Mammary epithelial cell (primary cell): ENCODE measurements at places on chromosomes 7 and 10. TPM values are rescaled to one million over a fixed set of nuclear protein-coding genes. Genes with fewer than 3 reads are reported as not detected.

DNA sequence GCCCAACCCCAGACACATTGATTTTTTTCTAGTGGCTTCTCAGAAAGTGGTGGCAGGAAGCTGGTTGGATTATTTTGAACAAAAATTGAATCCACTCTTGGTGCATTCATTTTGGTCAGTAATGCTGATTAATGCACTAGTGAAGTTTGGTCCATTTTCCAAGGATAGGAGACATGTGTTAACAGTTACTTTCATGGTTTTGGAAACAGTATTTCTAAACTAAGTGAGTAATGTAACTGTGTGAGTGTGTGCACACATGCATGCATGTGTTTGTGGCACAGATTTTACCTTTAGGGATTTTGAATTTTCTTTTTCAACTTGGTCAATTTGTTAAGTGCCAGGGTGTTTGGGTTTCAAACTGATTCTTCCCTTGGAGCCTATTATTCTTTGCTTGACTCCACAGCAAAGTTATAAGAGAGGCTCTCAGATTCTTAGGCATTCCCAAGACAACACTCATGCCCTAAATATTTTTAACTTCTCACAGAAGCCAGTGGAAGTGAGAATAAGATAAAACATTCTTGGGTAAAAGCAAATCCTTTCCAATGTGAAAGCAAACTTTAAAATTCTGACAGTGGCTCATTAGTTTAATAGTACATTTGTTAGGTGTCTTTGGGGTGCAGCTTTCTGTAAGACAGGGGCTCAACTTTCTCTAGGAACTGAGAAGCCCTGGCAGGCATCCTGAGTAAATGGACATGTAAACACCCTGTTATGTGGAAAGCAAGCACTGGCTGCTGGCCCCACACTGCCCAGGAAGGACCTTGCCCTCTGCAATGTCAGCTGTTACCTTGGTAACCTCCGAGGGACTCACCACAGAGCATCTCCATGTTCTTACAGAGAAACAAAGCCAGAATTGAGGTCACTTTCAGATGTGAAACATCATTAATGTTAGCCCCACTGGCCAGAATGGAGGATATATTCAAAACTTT, 68.4 kb downstream of the ASAH2B start:
- no peak for DNase-seq

GRCh38 chr10:112137154-112137987, 46.2 kb downstream of the GPAM start:
- DNase-seq, result peak; percentile 40

DNA sequence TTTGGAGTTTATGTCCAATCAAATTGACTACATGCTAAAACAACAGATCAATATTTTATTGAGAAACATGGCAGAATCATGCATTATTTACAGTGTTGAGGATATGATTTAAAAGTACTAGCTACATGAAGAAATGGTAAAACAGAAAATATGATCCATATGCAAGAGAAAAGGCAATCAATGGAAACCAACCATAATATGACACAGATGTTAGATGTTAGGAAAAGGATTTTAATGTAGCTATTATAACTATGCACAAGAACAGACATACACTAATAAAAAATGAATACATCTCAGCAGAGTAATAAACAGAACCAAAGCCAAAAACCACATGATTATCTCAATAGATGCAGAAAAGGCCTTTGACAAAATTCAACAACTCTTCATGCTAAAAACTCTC, 166.2 kb upstream of the CACNA2D1 start:
- no peak for DNase-seq

GRCh38 chr10:21385996-21386585, 139.4 kb downstream of the SKIDA1 start:
- DNase-seq, result no peak

DNA sequence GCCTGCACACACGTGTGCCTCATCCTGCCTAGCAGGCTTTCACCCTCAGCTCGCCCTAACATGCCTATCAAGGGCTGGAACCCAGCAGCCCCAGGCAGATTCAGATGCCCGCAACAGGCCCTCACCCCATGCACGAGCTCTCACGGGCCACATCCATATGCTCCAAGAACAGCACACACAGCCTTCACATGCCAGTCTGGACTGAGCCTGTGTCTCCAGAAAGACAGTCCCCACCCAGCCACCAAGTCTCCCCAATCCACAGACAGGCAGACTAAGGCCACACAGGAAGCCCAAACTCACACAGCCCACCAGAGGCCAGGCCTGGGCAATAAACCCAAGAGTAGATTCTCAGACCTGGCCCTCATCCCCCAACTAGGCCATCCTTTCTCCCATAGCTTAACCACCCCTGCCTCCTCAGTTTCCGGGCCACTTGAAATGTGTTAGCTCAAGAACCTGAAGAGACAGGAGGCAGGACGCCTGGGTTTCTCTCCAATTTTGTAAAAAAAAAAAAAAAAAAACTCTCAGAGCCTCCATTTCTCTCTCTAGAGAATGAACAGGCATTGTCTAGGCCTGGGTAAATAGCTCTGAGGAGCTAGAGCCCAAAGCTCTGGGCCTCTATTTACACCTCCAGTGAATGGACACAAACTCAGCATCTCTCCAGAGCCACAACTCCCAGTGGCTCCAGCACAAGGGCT, 6.8 kb downstream of the LDB1 start:
- DNase-seq, result peak; percentile 81

- no peak for DNase-seq
These were observed 17.0 kb downstream of the PKD1L1 start for GRCh38 chr7:47931005-47932004.

DNA sequence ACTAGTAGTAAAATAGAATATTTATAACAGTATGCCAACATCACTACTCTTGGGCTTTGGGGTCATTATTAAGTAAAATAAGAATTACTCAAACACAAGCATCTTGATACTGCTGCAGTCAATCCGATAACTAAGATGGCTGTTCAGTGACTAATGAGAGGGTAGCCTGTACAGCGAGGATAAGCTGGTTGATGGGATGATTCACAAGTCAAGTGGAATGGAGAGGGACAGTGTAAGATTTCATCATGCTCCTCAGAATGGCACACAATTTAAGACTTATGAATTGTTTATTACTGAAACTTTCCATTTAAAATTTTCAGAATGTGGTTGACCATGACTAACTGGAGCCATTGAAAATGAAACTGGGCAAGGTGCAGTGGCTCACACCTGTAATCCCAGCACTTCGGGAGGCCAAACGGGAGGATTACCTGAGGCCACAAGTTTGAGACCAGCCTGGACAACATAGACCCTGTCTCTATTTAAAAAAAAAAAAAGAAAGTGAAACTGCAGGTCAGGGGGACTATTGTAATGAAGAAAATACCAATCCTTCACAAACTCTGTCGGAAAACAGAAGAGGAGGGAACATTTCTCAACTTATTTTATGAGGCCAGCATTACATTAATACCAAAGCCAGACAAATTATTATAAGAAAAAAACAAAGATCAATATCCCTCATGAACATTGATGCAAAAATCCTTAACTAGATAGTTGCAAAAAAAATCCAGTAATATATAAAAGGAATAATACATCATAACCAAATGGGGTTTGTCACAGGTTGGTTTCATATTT, 11.2 kb downstream of the AVL9 start:
- DNase-seq, result peak; percentile 92

- no peak for DNase-seq
These were observed 6.7 kb downstream of the OTUD1 start for GRCh38 chr10:23445591-23445990.

GRCh38 chr7:138926241-138926612, 55.0 kb downstream of the KIAA1549 start:
- no peak for DNase-seq

DNA sequence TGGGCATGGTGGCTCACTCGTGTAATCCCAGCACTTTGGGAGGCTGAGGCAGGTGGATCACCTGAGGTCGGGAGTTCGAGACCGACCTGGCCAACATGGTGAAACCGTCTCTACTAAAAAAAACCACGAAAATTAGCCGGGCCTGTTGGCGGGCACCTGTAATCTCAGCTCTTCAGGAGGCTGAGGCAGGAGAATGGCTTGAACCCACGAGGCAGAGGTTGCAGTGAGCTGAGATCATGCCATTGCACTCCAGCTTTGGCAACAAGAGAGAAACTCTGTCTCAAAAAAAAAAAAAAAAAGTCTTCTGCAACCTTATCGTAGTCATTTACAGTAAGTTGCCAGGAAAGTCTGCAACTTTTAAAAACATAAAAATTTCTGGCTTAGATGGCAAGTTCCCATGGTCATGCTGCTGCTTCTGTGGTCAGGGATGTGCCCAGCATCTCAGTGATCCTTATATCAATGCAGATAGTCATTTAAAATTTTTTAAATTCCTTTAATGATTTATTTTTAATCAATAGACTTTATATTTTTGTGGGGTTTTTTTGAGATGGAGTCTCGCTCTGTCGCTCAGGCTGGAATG, 15.6 kb downstream of the SUFU start:
- no peak for DNase-seq

CEP41 gene
- total RNA-seq, result 11.1 and 13.0 TPM in 2 replicates

INPP5F gene
- 13.4 and 22.1 TPM in 2 replicates for total RNA-seq

EFCAB10 gene
- 0.50 TPM for total RNA-seq

ARID5B gene
- total RNA-seq, result 12.1 and 13.8 TPM in 2 replicates

SORCS1 gene
- not detected in 2 replicates for total RNA-seq

POU6F2 gene
- total RNA-seq, result not detected
